Effector memory CD4-positive, alpha-beta T cell (primary cell): ENCODE measurements at places on chromosomes 16 and 17.

- H3K4me1 ChIP-seq: no peaks in the 10 kb centered on the region
- no peak overlapping the region for H3K27ac ChIP-seq
- no peak for DNase-seq
- H3K4me3 ChIP-seq: no peak overlapping the region
- no peaks in the 10 kb centered on the region for H3K36me3 ChIP-seq
- H3K27me3 ChIP-seq: no peaks in the 10 kb centered on the region
These were observed 4.3 kb downstream of the KRT37 start for GRCh38 chr17:41420134-41420533.

- no peaks in the 10 kb centered on the region for H3K4me1 ChIP-seq
- no peak for DNase-seq
- H3K4me3 ChIP-seq: no peak overlapping the region
- no peaks in the 10 kb centered on the region for H3K27me3 ChIP-seq
These were observed 511.9 kb upstream of the CDH8 start for GRCh38 chr16:62548095-62548494.

DNA sequence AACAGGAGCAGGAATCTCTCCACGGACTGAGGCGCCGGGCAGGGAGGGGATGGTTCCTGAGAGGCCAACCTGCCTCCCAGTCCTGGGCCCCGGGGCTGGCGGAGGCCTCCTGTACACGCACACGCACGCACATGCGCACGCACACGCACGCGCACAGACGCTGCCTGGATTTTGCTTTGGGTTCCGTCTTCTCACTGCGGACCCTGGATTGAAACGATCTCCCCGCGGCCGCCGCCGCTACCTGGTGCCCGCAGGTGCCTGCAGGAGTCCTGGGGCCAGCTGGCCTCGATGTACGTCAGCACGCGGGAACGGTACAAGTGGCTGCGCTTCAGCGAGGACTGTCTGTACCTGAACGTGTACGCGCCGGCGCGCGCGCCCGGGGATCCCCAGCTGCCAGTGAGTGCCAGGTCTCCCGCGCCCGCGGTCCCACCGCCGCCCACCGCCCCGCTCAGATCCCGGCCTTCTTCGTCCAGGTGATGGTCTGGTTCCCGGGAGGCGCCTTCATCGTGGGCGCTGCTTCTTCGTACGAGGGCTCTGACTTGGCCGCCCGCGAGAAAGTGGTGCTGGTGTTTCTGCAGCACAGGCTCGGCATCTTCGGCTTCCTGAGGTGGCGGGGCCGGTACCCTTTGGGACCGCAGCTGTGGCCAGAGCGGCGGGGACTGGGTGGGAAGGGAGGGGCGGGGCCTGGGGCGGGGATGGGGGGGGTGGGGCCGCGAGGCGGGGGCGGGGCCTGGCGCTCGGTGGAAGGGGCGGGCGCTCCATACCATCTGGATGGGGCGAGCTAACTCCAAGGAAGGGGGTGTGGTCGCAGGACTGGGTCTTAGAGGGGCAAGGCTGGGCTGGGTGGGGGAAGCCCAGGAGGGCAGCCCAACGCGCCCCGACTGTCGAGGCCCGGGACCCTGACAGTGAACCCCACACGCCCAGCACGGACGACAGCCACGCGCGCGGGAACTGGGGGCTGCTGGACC lies 12.3 kb downstream of the CES4A start:
- H3K4me3 ChIP-seq: peak overlapping the region; percentile 58
- peaks cover 9% of the 10 kb centered on the region for H3K4me1 ChIP-seq
- peak; percentile 47 for DNase-seq
- no peaks in the 10 kb centered on the region for H3K27me3 ChIP-seq
- H3K36me3 ChIP-seq: no peaks in the 10 kb centered on the region

- H3K36me3 ChIP-seq: no peaks in the 10 kb centered on the region
- DNase-seq: no peak
- no peaks in the 10 kb centered on the region for H3K27me3 ChIP-seq
These were observed 498.6 kb upstream of the SALL1 start for GRCh38 chr16:51649631-51650030.

GRCh38 chr16:66256919-66257318 lies 109.6 kb upstream of the CDH5 start:
- no peak overlapping the region for H3K4me3 ChIP-seq
- no peaks in the 10 kb centered on the region for H3K4me1 ChIP-seq
- no peaks in the 10 kb centered on the region for H3K36me3 ChIP-seq
- no peaks in the 10 kb centered on the region for H3K27me3 ChIP-seq
- DNase-seq: no peak

- H3K36me3 ChIP-seq: no peaks in the 10 kb centered on the region
- no peak overlapping the region for H3K4me3 ChIP-seq
- H3K27ac ChIP-seq: no peak overlapping the region
These were observed 32.3 kb downstream of the BRCA1 start for GRCh38 chr17:43092901-43093300.

GRCh38 chr17:28204751-28205150 lies 114.2 kb upstream of the TMEM97 start:
- H3K4me3 ChIP-seq: no peak overlapping the region
- no peak overlapping the region for H3K27ac ChIP-seq
- no peaks in the 10 kb centered on the region for H3K27me3 ChIP-seq

DNA sequence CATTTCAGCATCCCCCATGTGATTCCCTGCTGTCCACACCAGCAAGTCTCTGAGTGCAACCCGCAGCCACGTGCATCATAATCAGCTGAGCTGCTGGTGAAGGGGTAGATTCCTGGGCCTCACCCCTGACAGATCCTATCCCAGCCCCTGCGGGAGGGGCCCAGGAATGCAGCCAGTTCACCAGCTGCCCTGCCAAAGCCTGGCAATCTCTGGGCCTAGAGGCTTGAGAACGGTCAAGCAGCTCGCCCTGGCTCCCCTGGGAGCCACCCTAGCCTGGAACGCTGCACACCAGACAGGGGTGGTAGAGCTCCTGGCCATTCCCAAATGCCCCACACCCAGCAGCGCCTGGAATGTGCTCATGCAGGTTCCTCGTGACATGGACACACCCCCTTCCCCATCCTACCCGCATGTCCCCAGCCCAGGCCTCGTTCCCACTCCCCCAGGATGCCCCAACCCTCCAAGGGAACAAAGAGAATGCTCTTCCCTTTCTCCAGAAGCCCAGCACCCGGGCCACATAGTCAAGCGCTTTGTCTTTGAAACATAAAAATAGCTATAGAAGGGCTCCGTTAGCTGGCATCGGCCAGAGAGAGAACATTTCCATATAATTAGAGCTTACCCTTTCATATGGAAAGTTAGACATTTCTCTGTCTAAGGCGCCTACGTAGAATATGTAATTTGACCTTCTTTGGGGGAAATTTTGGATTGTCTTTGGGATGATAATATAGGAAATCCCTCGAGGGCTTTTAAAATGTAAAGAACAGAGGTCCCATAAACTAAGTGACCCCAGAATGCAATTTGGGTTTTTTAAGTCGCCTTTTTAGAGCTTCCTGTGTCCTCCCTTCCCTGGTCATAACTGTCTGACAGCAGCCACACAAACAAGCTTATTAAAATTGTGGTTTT lies 3.4 kb downstream of the CEP295NL start:
- no peak overlapping the region for H3K4me3 ChIP-seq
- no peaks in the 10 kb centered on the region for H3K27me3 ChIP-seq
- no peaks in the 10 kb centered on the region for H3K4me1 ChIP-seq
- no peak for DNase-seq
- H3K27ac ChIP-seq: no peak overlapping the region

DNA sequence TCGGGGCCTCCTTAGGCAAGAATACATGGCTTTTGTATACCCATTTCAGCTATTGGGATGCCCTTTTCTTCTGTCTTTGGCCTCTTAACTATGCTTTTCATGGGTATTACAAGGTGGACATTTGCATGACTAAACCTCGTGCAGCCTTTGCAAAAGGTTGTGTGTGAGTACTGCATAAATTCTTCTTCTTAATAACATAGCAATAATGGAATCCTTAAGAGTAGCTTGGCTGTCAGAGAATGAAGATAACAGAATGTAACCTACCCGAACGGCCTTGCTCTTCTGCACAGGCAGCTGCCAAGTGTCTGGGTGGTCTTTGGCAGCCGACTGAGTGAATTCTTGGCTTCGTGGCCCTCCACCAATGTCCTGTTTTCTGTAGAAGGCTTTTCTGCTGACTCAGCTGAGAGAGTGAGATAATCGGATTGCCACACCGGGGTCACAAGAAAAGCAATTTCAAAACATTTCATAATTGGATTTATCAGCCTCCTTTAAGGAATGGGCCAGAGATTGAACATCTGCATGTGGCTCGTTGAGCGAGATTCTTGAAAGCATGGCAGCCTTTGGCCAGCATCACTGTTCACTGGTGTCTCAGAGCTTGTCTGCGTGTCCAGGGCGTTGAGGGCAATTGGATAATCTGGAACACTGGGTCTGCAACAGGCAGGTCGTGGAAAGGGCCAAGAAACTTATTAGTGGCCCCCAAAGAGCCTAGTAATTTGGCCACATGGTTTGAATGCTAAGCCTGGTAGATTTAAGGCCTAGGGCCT lies 13.4 kb downstream of the IRF8 start:
- H3K27ac ChIP-seq: no peak overlapping the region
- H3K4me3 ChIP-seq: no peak overlapping the region
- no peaks in the 10 kb centered on the region for H3K4me1 ChIP-seq

- peaks cover 6% of the 10 kb centered on the region for H3K4me1 ChIP-seq
- peaks cover 6% of the 10 kb centered on the region for H3K27me3 ChIP-seq
- no peak for DNase-seq
- H3K36me3 ChIP-seq: no peaks in the 10 kb centered on the region
- H3K4me3 ChIP-seq: no peak overlapping the region
- H3K27ac ChIP-seq: no peak overlapping the region
These were observed 11.3 kb upstream of the DCAF7 start for GRCh38 chr17:63538693-63539595.

GRCh38 chr16:9503251-9503984 lies 412.0 kb downstream of the HAPSTR1 start:
- no peak overlapping the region for H3K27ac ChIP-seq
- DNase-seq: no peak
- H3K36me3 ChIP-seq: no peaks in the 10 kb centered on the region
- H3K4me3 ChIP-seq: no peak overlapping the region
- no peaks in the 10 kb centered on the region for H3K27me3 ChIP-seq

- no peak for DNase-seq
- H3K36me3 ChIP-seq: peaks cover 6% of the 10 kb centered on the region
- H3K4me1 ChIP-seq: peaks cover 15% of the 10 kb centered on the region
- H3K4me3 ChIP-seq: no peak overlapping the region
- no peaks in the 10 kb centered on the region for H3K27me3 ChIP-seq
These were observed 22.4 kb downstream of the KDM8 start for GRCh38 chr16:27225536-27226360.

DNA sequence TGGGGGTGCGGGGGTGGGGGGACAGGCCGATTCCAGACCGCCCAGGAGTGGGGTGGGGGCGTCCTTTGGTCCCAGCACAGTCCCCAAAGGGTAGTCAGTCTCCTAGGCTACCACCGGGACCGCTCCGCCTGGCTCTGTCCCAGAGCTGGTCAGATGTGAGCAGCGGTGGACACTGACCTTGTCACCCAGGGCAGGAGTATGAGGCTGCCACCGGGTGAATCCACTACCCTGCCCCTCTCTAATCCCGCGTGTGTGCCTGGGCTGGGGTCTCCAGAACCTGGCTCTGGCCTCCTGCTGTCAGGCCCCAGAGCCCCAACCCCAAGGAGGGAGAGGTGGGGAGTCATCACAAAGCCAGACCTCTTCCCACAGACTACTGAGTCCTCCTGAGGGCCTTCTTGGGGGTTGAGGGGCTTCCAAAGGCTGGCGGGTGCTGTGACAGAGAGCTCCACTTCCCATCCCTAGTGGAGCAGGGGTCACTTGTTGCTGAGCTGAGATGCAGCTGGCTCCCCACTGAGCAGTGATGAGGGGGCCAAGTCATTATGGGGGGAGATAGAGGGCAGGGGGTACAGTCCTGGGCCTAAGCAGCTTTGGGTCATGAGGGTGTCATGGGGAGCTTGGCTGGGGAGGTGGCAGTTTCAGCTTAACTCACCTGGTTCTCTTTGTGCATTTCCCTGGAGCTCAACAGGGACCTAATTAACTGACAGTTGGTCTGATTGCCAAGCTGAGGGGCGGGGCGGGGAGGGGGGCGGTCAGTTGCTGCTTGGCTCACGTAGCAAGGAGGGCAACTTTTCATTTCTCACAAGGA lies 1.2 kb downstream of the PPP1R1B start:
- H3K27me3 ChIP-seq: peaks cover 31% of the 10 kb centered on the region
- no peak overlapping the region for H3K4me3 ChIP-seq
- no peak overlapping the region for H3K27ac ChIP-seq
- H3K4me1 ChIP-seq: peaks cover 16% of the 10 kb centered on the region
- no peak for DNase-seq

GRCh38 chr17:44348234-44348987 lies 3.3 kb downstream of the GRN start:
- no peak overlapping the region for H3K4me3 ChIP-seq
- no peak overlapping the region for H3K27ac ChIP-seq
- H3K27me3 ChIP-seq: no peaks in the 10 kb centered on the region
- H3K4me1 ChIP-seq: peaks cover 6% of the 10 kb centered on the region
- H3K36me3 ChIP-seq: peaks cover 7% of the 10 kb centered on the region

- H3K4me1 ChIP-seq: peaks cover 80% of the 10 kb centered on the region
- peaks cover 36% of the 10 kb centered on the region for H3K36me3 ChIP-seq
- H3K4me3 ChIP-seq: peak overlapping the region; percentile 12
- DNase-seq: peak; percentile 25
- peak overlapping the region; percentile 60 for H3K27ac ChIP-seq
These were observed 21.0 kb downstream of the SLC7A6OS start for GRCh38 chr16:68289621-68290329.

GRCh38 chr17:44909681-44910144 lies 5.6 kb downstream of the GFAP start:
- H3K4me3 ChIP-seq: no peak overlapping the region
- no peaks in the 10 kb centered on the region for H3K36me3 ChIP-seq
- H3K27ac ChIP-seq: no peak overlapping the region
- H3K27me3 ChIP-seq: peaks cover 11% of the 10 kb centered on the region
- peaks cover 8% of the 10 kb centered on the region for H3K4me1 ChIP-seq
- DNase-seq: no peak

DNA sequence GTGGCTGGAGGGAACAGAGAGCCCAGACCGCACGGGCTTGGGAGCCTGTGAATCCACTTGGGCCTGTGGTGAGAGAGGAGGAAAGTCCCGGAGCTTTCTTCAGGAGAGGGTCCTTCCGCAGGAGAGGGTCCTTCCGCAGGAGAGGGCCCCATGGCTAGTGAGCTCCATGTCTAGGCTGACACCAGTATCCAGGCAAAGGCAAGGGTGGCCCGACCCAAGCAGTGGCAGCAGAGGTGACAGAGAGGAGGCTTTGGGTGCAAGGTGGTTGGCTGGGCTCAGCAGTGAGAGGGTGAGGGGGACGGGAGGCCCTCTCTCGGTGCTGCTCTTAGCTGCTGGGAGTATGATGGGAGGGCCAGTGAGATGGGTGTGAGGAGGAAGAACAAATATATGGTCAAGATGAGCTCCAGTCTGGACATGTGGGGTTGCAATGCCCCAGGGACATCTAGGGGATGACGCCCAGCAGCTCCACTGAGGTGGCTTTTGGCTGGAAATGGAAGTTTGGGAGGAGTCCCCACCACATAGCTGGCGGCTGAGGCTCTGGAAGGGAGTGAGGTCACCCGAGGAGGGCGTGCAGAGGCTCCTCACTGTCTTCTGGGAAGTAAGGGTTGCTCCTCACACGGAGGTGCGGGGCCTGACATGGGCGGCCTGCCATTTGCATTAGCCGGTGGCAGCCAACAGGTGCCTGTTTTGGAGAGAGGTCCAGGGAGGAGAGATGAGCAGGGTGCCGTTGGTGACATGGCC lies 2.3 kb upstream of the HSD3B7 start:
- peaks cover 36% of the 10 kb centered on the region for H3K36me3 ChIP-seq
- H3K27me3 ChIP-seq: no peaks in the 10 kb centered on the region
- no peak overlapping the region for H3K27ac ChIP-seq
- no peak overlapping the region for H3K4me3 ChIP-seq
- DNase-seq: no peak
